ENCODE measurements at places on chromosomes 6 and 20.

DNA sequence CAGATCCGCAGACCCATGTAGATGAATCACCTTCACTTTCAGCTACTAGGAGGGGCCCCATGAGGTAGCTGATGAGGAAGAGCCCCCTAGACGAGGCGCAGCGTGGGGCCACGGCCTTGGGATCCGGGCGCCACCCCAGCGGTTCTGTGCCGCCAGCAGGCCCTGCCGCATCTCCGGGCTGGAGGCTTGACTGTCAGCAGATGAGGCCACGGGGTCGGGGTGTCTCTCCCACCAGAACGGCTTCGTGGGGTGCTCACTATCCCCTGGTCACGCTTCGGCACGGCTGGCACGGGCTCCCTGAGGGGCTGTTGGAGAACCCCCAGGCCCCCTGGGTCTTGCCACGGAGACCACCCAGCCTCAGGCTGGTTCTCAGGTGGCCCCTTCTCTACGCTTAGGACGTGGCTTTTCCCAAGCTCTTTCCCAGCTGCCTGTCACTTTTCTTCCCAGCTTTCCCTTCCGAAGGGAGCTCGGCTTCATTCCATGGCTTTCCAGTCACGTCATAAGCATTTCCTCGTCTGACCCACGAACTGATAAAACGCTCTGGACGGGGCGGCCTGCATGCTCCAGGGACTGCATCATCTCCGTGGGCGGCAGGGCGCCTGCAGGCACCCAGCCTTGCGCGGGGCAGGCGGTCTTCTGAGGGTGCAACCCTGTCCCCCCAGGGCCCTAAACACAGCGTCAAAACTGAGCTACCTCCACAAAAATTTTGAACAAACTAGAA, 85.9 kb downstream of the THBS2 start:
- DNase-seq = no peak

DNA sequence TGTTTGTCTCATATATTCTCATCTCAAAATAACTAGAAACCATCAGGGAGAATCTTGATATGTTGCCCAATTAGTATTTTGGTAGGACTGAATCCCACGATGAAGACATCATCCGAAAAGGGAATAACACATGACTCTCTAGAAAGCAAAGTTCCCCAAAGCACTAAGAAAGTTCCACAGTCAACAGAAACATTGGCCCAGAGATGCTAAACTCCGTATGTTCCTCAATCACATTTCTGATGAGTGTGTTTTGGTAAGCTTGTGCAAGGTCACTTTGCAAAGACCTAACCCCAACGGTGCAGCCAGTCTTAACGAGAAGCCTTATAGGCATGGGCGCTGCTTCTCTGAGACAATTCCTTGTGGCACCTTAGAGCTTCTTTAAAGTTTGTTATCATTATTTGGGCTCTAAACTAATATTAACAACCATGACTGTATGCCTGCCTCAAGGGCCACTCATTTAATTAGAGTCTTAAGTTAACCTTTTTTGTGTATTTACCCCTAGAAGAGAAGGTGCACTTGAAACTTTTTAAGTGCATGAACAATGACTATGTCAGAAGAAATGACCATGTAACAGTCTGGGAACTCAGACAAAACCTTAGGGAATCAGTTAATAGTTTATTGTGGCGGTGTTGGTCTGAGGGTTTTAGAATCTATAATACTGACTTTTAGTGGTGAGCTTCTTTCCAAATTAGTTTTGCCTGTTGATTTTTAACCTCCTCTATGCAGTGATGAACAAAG, 202.0 kb upstream of the RAB32 start:
- DNase-seq = no peak

- no peak for DNase-seq
These were observed 32.3 kb downstream of the NCR2 start for GRCh38 chr6:41367700-41368099.

- no peak for DNase-seq
These were observed 76.7 kb downstream of the CEP162 start for GRCh38 chr6:84150705-84151104.

- no peak for DNase-seq
These were observed 5.3 kb upstream of the GUCA1B start for GRCh38 chr6:42200035-42200434.
